Stimulated activated CD4-positive, alpha-beta T cell treated with anti-CD3 and anti-CD28 coated beads, Interleukin-2, amount 100 ng/mL, for 24 hours (primary cell): ENCODE measurements at places on chromosomes 4 and X.

- DNase-seq: no peak
Observed at GRCh38 chr4:27081675-27082586, 221.3 kb downstream of the STIM2 start.

- no peak for DNase-seq
Observed at GRCh38 chr4:76800902-76801301, 97.0 kb downstream of the SOWAHB start.

GRCh38 chrX:1368385-1368698 lies 23.6 kb downstream of the SLC25A6 start:
- DNase-seq: no peak

DNA sequence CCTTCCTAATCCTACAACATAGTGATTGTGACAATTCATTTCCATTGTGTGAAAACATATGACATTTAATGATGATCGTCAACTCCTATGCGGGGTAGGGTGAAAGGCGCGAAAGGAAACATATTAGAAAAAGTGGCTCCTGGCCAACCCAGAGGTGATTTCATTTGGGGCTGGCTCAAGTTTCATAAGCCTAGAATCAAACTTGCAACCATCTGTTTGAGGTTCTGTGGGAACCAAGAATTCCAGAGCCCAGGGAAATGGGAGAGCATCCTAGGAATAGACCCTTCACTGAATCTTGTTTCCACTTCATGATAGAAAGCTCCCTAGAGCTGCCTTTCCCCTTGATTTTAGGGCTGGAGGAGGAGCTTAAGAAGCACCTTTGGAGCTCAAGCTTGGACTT lies 101.3 kb upstream of the EGFL6 start:
- no peak for DNase-seq

DNA sequence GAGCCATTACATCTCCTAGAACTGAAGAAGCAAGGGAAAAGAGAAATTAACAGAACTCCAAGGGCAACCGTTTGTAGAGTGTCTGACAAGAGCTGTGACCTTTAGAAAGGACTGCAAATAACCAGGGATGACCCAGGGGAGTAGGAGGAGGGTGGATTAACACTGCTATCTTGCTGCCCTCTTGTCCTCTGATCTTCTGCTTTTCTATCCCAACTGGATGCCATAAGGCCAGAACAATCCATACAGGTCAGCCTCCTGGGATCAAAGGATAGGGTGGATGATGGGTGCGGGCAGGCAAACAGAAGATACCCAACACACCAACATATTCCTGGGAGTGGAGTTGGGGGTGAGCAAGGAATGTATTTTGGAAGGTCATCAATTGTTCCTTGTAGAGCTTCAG lies 19.8 kb upstream of the PDE5A start:
- DNase-seq: no peak

GRCh38 chr4:165656829-165657490 lies 216.1 kb upstream of the TLL1 start:
- DNase-seq: no peak

DNA sequence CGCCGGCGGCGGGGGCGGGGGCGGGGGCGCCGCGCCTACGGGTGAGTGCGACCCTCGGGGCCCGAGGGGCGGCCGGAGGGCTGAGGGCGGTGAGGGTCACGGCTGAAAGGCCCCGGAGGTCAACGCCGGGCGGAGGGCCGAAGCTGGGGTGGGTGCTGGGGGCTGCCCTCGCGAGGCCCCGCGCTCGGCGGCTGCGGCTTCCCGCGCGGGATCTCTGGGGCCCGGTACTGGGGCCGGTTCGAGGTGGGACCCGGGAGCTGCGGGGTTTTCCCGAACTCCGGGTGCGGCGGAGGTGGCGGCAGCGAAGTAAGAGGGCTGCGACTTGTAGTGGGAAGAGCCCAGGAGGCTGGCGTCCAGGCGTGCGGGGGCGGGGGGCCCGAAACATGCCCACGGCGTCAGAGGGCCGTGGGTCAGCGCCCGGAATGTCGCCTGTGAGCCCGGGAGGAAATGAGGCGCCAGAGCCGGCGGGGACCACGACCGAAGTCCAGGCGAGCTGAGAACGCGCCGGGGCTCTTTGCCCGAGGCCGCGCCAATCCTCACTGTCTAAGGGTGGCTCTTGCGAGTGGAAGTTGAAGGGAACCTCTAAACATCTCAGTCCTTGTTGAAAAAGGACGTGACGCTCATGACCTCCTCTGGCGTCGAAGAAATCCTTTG lies 407 bp downstream of the IL13RA1 start:
- DNase-seq: peak; percentile 2

DNA sequence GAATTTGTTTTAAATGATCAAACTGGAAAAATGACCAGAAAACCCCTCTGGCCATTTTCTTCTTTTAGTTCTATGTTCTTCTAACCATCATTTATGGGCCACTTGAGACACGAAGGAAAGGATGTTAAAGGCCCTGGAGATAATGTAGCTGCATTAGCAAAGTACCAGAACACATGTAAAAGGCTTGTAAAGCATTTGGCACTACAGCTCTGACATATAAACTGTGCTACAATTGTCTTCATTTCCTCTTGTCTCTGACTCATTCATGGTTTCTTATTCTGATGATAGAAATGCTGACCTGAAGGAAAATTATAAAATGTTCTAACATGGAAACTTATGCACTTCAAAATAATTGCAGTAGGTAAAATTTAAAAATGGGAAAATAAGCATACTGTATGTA lies 388.7 kb downstream of the FAT4 start:
- no peak for DNase-seq

DNA sequence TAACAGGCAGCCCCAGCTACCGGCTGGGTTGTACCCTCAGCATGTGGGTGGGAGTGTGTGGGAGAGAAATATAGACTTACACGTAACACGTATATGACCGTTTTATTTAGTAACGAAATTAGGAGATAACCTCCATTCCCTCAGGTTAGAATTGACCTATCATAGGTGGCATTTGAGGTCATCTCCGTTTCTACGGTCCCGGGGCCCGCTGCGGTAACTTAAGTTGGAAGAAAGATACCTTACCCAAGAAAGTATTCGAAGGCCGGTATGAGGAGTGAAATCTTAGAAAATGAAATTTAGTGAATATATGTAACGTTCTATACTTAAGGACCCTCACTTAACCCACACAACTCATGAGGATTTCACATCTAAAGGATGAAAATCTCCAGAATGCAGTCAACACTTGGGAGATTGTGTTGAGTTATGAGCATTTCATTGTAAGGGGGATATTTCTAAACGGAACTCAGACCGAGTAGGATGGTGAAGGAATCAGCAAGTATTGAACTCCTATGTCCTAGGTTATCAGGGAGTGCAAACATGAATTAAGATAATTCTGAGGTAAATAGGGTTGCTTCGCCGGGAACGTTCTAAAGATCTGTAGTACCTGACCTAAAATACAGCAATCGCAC lies 891 bp downstream of the CISD2 start:
- no peak for DNase-seq

GRCh38 chr4:40918330-40918729 lies 168.6 kb downstream of the NSUN7 start:
- DNase-seq: no peak

DNA sequence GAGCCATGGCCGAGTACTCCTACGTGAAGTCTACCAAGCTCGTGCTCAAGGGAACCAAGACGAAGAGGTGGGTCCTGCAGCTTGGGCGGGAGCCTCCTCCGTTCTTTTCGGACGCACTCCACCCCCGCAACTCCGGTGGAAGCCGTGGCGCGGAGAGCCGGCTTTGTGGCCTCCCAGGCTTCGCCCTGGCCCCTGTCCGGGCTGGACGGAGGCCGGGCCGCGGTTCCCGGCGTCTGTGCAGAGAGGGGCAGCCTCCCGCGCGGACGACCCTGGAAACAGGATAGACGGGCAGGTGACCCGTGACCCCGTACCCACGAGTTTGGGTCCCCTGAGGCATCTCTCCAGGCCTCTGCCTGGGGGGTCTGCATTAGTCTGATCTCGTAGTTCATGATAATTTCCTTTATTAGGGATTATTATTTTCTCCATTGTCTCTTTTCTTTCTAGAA lies 356 bp downstream of the FRG1 start:
- DNase-seq: no peak

GRCh38 chr4:66300336-66300934 lies 630.1 kb upstream of the EPHA5 start:
- DNase-seq: no peak

- no peak for DNase-seq
Observed at GRCh38 chr4:1477045-1477840, 71.0 kb upstream of the NKX1-1 start.

DNA sequence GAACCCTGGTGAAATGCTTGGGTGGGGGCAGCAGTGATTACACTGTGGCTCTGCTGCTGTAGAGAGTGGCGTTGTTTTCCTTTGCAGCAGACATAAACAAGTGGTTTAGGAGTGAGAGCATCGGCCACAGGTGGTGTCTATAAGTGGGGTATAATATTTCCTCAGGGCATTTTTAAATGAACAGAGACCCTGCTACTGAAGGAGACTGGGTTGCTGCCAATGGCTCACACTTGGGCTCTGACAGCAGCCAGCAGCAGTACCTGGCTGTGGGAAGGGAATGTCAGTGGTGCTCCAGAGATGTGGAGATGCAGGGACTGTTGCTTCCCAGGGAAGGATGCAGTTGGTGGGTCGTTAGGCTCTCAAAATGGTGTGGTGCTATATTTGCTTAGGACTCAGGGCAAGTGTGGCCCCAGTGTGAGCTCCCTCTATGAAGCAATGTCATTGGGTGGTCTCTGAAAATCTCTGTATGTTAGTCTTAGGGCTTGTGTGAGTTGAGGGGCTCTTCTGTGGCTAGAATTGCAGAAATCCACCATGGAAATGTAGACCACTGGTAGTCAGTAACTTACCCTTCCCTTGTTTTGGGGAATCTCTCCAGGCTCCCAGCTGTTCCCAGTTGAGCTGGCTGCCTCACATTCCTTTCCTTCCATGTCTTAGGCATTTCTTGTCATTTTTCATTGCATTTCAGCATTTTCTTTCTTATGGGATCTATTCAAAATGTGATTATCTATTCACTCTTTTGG lies 1023.0 kb upstream of the GRID2 start:
- DNase-seq: no peak

DNA sequence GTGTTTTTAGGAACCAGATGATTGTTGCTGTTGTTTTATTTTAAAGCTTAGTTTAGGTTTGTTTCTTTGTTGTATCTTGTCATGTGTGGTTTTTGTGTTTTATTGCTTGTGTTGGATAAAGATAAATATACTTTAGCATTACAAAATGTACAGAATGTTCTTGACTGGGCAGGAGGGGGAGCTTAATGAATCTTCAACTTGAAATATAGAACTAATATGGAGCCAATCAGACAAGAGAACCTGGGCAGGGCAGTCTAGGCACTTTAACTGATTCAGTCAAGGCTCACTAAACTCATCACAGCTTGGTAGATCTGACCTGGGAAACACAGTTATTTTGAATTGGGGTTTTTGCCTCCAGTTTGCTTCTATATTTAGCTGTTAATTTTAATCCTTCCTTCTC lies 304.2 kb downstream of the ARHGAP24 start:
- DNase-seq: no peak

DNA sequence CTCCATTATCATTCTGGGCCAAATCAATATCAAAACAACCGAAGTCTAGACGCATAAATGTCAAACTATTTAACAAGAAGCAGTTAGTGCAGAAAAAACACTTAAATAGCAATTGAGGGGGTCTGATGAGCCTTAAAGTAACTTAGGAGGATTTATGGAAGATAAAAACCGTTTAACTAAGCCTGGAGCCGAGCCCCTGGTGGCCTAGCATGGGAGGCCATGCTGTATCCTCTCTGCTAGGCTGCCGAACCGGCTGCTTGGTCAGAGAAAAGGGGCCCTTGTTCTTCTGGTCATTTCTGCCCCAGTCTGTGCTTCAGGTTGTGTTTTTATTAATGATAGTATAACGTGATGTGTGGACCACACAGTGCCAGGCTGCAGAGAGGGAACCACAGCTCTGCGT lies 72.4 kb downstream of the CPZ start:
- DNase-seq: no peak

- DNase-seq: no peak
Observed at GRCh38 chrX:100687128-100687527, 43.1 kb downstream of the SRPX2 start.

DNA sequence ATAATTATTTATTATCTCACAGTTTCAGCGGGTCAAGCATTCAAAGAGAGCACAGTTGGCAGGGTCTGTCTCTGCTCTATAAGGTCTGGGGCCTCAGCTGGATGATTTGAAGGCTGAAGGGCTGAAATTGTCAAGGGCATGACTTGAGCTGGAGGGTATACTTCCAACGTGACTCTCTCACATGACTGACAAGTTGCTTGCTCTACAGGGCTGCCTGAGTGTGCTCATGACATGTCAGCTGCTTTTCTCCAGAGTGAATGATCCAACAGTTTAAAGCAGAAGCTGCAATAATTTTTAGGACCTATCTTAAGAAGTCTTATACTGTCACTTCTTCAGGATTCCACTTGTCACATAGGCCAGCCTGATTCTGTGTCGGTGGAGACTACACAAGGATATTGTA lies 51.2 kb downstream of the TIGD2 start:
- DNase-seq: no peak

DNA sequence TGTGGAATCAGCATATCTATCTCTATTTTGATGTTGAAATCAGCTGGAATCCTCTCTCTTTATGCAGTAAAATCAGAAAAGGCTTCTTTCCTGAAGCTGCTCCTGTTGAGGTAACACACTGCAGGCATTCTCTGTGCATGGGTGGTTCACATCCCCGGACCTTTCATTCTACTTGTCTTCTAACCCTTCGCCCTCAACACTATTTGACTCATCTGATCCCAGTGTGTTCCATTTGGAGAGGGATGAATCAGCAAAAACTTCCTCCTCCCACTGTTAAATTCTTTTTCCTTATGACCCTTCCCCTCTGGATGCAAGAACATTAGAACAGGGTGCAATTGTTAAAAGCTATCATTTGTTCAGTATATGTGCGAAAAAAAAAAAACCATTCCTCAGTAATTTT lies 67.4 kb downstream of the RNF150 start:
- no peak for DNase-seq

GRCh38 chr4:133799717-133800315 lies 401.8 kb downstream of the PABPC4L start:
- DNase-seq: no peak

GRCh38 chr4:184689681-184690080 lies 40.1 kb downstream of the PRIMPOL start:
- no peak for DNase-seq

DNA sequence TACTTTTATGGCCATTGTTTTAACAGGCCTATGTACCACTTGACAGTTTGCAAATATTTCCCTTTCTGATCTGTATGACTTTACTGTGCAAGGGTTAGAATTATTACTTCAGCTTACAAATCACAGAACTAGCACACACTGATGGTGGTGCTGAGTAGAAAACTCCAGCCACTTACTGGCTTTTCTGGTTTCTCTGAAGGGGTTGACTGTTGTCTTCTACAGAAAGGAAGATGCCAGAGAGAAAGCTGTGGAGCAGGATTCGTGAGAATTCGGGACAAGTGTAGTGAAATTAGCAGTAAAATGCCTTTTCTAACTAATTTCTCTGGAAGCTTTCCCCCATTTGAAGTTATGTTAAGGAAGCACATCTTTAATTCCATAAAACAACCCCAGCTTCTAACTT lies 46.6 kb upstream of the GK2 start:
- DNase-seq: no peak
